Naive thymus-derived CD4-positive, alpha-beta T cell (primary cell): ENCODE measurements at places on chromosomes 3 and 15. TPM values are rescaled to one million over a fixed set of nuclear protein-coding genes. Genes with fewer than 3 reads are reported as not detected.

DNA sequence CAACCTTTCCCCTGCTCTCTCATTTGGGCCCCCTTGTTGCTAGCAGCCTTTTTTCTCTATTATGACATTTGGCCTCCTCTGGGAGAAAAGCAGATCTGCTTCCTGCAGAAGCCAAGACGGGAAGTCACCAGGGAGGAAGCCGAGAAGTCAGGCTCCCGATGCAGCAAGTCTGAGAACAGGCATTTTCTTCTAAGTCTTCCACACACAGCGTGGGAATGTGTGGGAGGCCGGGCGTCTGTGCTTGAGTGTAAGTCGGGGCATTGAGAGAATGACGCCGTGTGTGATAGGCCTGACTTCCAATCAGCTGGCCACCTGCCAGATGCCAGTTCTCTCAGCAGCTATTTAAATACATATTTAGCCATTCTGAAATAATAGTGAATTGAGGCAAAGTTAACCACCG is 75.8 kb upstream of the FAM98B start:
- no peak for DNase-seq

- DNase-seq = no peak
These were observed 19.6 kb downstream of the PARP6 start for GRCh38 chr15:72252663-72253299.

The CLDN18 gene
- not detected for total RNA-seq

The FRMD5 gene
- not detected for total RNA-seq

The USP50 gene
- not detected for total RNA-seq

The KBTBD13 gene
- not detected in 2 replicates for total RNA-seq

The TM6SF1 gene
- total RNA-seq = 0.78 TPM

The CCR3 gene
- total RNA-seq = 2.4 TPM

The HRG gene
- total RNA-seq = not detected
